ENCODE measurements at places on chromosomes 4 and X.

DNA sequence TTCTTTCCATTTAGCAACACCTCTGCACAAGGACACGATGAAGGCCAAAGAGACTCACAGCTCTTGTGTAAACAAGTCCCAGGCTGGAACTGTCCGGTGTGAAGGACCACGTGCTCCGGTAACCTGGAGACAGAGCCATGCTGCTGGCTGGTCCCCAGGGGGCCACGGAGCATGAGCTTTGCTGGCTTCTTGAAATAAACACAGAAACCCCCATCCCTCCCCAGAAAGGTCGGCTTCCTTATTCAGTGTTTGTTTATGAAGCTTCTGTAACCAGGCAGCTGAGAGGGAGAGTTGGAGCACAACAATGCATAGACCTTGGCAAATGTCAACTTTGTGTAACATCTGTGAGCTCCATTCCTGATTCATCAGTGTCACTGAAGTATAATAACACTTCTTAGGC is 109.4 kb downstream of the GPR143 start:
- peak; percentile 44 for DNase-seq

GRCh38 chr4:23881052-23881501 is 8.8 kb downstream of the PPARGC1A start:
- DNase-seq: no peak

GRCh38 chr4:99885063-99885664 is 9.1 kb downstream of the LAMTOR3 start:
- DNase-seq: no peak

DNA sequence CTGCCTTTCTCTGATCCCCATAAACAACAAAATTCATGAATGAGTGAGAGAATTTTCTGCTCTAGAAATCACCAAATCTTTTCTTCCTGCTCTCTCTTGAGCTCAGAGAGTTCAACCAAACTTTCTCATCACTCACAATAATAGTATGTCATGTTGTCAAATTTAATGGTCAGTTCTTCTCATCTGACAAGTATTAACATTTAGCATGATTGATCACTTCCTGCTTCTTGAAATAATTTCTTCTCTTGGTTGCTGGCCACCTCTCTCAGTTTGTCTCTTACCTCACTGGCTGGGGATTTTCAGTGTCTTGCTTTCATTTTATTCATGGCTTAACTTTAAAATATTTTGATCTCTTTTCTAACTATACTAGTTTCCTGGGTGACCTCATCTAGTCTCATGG is 25.5 kb upstream of the FGF5 start:
- no peak for DNase-seq

GRCh38 chr4:95761871-95762270 is 78.0 kb upstream of the PDHA2 start:
- DNase-seq: no peak

DNA sequence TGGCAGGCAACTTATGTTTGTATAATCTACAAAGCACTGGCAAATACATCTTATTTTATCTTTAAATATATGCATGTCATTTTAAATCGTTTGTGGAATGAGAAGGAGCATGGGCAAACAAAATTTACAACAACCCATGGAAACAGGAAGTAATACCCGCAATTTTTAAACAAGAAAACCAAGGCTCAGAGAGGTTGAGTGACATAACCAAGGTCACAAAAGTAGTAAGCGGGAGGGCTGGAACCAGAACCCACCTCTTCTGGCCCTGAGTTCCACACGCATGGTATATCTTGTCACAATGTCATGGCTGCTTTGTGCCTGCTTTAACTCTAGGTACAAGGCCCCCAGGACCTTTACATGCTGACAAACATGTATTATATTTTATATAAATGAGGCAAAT is 52.9 kb downstream of the SLC7A11 start:
- DNase-seq: no peak
